ENCODE measurements at places on chromosomes 16 and 17. TPM values are rescaled to one million over a fixed set of nuclear protein-coding genes. Genes with fewer than 3 reads are reported as not detected.

Gene C1QTNF8
- not detected for total RNA-seq

Gene EVI2B
- total RNA-seq, result 12.7 TPM

Gene GGT6
- 0.61 TPM for total RNA-seq

DNA sequence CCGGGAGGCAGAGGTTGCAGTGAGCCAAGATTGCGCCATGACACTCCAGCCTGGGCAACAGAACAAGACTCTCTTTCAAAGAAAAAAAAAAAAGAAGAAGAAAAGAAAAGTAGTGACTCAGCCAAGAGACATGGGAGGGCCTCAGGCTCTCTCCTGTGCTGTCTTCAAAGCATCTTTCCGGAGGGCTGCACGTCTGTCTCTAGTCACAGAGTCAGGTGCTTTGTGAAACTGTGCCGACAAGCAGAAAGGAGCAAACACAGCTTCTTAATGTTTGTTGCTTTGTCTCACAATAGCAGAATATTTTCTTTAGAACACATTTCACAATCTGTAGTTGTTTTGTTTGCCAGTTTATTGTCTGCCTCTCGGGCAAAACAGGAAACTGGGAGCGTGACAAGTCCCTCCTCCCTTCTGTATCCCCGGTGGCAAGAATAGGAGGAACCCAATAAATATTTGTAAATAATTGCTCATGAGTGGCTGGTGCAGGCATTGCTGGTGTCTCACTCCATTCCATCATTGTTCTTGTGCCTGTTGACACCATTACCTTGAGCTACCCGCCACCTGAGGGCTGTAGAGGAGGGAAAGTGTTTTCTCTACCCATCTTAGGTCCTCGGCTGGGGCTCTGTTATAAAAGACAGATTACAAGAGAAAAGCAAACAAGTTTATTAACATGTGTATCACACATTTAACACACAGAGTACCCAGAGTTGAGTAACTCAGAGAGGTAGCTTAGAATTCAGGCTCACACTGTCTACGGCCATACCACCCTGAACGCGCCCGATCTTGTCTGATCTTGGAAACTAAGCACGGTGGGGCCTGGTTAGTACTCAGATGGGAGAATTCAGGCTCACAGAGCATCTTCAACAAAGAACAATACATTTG, 5.5 kb downstream of the GAST start:
- DNase-seq, result no peak

DNA sequence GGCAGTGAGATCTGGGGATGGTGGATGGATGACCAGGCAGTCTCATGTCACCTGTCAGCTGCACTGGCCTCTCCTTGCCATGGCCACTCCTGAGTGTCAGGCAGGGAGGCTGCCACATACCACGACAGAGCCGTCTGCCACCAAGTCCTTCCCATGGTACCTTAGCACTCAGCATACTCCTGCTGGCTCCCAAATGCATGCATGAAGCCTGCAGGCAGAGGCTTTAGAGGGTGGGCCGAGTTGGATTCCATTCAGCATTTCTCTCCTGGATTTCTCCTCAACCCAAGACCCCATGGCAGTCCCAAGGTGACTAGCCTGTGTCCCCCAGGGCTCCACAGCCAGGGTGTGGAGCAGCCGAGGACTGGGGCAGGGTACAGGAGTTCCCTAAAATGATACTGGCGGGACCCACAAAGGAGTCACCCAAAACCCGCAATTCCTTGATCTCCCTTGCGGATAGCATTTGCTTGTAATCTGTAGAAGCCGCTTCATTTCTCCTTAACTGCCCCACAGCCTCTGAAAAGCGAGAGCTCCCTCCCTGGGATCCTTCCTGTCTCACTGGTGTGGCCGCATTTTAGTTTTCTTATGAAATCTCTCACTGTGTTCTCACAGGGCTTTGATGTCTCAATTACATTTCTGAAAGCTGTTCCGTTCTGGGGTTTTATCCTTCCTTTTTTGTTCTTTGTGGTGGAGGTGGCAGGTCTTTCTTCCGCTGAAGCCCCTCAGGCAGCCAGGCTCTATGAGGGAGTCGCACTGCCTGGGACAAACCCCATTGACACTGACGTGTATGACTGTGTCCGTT, 141.4 kb downstream of the SOCS1 start:
- no peak for DNase-seq

GRCh38 chr17:35807371-35808144, 1.7 kb upstream of the TAF15 start:
- DNase-seq, result no peak

DNA sequence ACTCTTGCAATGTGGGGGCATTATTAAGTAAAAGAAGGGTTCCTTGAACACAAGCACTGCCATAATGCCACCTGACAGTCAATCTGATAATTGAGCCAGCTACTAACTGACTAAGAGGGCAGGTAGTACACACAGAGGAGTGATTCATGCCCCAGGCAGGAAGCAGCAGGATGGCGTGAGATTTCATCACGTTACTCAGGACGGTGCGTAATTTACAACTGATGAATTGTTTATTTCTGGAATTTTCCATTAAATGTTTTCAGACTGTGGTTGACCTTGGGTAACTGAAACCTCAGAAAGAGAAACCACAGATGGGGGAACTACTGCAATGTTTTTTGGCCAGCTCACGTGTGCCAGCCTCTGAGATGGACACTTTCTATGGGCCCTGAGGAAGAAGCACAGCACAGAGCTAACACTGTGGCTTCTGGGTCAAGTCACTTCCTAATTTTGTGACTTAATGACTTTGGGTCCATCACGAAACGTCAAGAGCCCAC, 46.7 kb downstream of the C17orf67 start:
- no peak for DNase-seq

Data from adrenal gland (tissue), 19 donors.